Activated CD8-positive, alpha-beta memory T cell treated with anti-CD3 and anti-CD28 coated beads for 36 hours (primary cell): ENCODE measurements at places on chromosomes 1 and 21. TPM values are rescaled to one million over a fixed set of nuclear protein-coding genes. Genes with fewer than 3 reads are reported as not detected.

Gene TRNP1
- total RNA-seq, result 0.99 TPM

Gene SLC1A7
- total RNA-seq, result not detected

Gene FMO1
- total RNA-seq, result not detected

Gene PTPN14
- 2.0 TPM for total RNA-seq

Gene NBPF6
- total RNA-seq, result not detected

Gene FCRL5
- not detected for total RNA-seq

Gene CASZ1
- 2.4 TPM for total RNA-seq
